Stimulated activated CD8-positive, alpha-beta memory T cell treated with anti-CD3 and anti-CD28 coated beads, Interleukin-4, amount 100 ng/mL, for 1 hour (primary cell): ENCODE measurements at places on chromosomes 5 and 9.

DNA sequence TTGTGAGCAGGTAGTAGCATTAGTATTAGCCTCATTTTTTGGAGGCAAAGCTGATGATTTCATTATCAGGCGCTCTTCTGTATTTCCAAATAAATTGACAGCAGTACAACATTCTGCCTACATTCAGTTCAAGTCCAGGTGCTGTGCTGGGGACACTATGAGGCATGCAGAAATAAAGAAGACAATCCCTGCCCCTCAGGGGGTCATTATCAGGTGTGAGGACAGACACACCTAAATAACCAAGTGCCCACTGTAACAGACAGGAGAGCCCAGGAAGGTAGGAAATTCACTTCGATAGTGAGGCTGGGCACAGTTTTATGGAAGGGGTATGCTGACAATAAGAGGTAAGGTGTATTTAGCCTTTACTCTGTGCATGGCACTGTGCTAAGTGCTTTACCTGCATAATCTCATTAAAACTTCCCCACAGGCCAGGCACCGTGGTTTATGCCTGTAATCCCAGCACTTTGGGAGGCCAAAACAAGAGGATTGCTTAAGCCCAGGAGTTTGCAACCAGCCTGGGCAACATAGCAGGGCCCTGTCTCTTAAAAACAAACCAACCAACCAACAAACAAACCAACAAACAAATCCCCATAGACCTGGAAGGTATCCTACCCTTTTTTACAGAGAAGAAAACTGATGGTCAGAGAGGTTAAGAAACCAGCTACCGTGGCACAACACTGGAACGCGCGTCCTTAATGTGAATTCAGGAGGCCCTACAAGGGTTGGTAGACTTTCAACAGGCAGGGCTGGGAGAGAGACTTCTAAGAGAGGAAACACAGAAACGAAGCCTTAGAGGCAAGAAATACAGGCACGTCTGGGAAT, 17.5 kb upstream of the GPX3 start:
- DNase-seq, result no peak

GRCh38 chr5:82445726-82446335, 167.7 kb upstream of the RPS23 start:
- no peak for DNase-seq

DNA sequence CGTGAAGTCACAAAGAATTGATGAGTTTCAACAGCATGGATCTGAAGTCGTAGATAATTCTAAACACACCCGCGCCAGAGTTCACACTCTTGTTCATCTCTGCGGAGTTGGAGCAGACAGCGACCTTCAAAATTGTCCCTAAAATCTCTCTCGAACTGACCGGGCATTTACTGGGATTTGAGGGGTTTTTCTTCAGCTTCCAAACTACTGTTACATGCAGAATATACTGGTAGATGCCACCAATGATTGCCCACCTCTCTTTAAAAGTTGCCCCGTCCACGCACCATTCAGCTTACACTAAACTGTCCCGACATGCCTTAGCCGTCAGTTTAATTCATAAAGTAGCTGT, 5.2 kb upstream of the ISL1 start:
- no peak for DNase-seq

GRCh38 chr9:21708260-21708711, 94.2 kb upstream of the MTAP start:
- no peak for DNase-seq

- DNase-seq, result no peak
These were observed 209.6 kb upstream of the TNC start for GRCh38 chr9:115327436-115328122.

- DNase-seq, result no peak
These were observed 74.8 kb downstream of the SLF1 start for GRCh38 chr5:94693043-94693822.

- no peak for DNase-seq
These were observed at the start of gene RNF180 for GRCh38 chr5:64165500-64166200. RNF180 (plus strand) TSS chr5:64165843; CDS start chr5:64200808, 34,965 bp downstream.

GRCh38 chr5:107671742-107672210, 1.0 kb upstream of the EFNA5 start:
- no peak for DNase-seq

DNA sequence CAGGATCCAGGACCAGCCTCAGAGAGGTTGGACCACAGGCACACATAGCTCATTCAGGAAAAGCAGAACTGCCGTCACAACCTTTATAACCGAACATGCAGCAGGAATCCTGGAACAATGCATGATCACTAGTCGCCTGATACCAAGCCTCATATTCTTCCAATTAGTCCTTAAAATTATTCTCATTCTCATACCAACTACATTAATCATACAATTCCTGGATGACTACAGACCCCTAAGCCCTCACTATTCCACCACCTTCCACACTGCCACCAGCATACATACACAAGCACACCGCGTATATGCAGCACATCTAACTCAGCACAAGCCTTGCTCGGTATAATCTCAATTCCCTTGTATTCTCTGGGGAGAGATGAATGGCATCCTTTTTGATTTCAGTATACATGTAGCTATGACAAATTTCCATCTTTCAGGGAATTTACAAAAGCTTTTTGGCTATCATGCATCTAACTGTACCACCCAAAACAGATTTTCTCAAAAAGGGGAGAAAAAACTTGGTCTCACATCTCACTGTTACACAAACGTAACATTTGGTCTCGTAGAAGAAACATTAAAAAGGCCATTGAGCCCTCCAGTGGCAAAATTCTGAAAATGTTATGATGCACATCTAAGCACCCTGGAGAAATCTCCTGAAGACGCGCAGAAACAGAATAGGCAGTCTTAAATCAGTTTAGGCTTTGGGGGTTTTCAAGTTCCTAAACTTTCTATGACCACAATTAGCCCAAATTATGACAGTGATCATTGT, 46.2 kb downstream of the MCTP1 start:
- no peak for DNase-seq

GRCh38 chr9:14349146-14349446, 35.2 kb upstream of the NFIB start:
- DNase-seq, result no peak

DNA sequence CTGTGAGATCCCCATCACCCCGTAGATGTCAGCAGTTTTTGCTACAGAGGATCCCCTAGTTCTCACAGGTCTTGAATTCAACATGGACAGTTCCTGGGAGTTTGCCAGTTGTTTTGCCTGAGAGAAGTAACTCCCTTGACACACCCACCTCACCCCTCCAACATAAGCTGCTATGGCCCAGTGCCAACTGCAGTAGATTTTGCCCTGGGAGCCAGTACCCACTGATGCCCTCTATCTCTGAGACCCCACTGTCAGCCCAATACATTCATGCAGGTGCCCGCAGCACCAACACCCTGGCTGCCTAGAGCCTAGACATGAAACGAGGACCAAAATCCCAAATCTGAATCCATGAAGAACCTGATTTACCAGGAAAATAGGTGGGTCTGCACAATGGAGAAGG, 583.9 kb upstream of the CTNND2 start:
- DNase-seq, result no peak

DNA sequence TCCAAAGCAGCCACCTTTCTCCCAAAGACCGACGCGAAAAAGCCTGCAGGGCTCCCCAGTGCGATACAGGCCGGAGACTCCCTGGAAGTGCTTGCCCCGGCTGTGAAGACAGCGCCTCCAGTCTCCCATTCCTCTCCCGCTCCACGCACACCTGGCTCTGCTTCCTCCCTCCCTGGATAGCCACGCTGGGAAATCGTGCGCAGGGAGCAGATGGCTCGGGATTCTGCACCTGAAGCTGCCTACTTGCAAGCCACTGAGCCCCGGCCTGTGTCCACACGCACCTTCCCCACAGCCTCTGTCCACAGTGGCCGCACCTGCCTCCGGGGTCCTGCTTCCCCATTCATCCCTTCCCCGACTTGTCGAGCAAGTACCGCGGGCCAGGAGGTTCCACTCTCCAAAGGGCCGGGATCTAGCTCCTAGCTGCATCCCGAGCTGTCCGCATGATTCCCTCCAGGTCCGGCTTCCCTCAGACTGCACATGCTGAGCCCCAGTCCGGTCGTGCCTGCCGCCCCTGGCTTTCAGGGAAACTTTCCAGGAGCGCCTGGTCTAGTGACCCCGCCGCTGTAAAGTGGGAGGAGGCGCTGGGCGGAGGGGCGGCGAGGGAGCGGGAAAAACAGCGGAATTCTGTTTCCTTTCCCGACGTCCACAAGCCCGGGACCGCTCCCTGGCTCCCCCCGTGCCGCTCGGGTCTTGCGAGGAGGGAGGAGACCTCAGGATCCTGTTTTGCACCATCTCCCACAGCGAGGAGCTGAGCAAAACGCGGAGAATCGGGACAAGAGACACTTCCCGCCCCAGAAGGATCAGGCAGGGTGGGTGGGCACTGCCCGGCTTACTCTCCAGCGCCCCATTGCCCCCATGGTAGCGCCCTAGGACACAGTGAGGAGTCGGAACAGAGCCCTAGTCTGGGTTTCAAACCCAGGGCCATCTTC, 2.0 kb downstream of the SEMA6A start:
- no peak for DNase-seq

GRCh38 chr5:31359839-31360238, 166.4 kb downstream of the CDH6 start:
- no peak for DNase-seq

DNA sequence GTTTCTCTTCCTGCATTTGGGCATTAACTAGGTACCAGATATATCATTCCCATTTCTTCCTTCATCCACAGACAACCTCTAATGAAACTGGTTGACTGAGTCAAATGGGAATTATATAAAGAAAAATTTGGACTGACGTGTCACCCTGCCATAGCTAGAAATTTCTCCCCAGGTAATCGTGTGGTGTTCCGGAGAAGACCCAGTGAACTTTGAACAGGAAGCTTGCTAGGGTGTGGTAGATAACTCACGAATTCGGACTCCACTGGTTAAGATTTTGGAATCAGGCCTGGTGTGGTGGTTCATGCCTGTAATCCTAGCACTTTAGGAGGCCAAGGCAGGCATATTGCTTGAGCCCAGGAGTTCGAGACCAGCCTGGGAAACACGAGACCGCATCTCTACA, 114.3 kb upstream of the OTULINL start:
- DNase-seq, result no peak

DNA sequence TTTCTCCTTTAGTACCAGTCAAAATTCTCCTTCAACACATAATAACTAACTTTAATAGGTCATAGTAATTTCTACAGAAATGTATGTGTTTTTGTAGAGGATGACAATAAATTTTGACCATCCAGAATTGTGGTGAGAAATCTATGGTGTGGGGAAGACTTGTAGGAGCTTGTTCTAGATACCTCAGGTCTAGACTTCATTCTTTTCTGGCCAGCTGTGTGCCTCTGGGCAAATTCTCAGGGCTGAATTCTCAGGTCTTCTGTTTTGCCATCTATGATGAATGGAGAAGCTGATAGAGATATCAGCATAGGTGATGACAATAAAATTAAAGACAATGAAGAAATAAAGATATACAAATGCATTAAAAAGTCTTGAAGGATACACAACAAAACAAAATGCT, 298.6 kb upstream of the MEF2C start:
- DNase-seq, result no peak

- DNase-seq, result no peak
These were observed 203.9 kb upstream of the ADCY2 start for GRCh38 chr5:7192016-7192415.

GRCh38 chr5:147708708-147709107, 73.8 kb downstream of the JAKMIP2 start:
- no peak for DNase-seq

DNA sequence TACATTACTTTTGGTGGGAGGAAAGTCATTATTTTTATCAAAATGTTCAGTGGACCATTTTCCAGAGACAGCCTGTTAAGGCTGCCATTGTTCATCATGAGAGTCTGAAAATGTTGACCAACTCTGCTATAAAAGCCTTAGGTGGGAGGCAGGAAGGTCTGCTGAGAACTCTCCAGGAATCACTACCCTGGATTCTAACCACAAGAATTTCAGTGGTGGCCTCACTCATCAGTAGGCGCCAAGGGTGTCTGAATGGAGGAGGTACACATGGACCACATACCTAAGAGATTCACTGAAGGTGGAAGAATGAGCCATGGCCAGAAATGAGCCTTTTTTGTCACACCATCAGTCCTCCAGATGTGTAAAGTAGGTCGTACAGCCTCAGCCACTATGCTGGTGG, 21.0 kb upstream of the TLX3 start:
- DNase-seq, result no peak

DNA sequence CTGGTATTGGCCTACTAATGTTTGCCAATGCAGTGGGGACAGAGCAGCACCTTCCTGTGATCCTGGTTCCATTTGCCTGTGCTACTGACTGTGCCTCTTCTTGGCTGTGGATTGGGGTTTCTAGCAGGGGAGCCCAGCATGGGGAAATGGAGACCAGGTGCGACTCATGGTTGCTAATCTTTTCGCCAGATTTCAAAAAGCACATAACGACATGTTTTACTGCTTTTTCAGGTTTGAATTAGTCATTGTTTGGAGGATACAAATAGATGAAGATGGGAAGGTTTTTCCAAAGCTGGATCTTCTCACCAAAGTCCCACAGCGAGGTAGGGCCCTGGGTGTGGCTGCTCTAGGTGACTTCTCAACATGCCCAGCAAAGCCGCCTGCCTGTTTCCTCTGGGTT, 57.6 kb downstream of the IPPK start:
- DNase-seq, result no peak

DNA sequence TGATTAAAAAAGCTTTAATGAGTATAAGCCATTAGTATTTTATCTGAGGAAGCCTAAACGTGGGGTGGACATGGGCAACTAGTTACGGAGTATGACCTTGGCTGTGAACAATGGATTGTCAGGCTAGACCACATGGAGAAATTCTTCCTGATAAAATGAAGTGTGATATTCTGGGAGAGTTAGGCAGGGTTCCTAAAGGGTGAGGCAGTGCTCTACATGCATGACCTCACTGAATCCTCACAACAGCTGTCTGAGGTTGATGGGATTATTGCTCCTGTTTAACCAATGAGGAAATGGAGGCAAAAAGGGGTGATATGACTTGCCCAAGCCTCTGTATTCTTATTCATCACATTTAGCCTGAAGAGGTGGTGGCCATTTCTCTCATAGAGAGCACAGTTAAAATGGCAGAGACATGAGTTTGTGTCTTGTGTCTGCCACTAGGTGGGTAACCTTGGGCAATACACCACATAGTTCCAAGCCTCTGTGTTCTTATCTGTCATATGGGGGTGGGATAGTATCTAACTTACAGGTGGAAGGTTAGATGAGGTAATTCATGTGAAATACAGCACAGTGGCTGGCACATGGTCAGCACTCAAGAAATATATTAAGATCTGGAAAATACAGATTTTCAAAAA, 96.1 kb upstream of the NR3C1 start:
- DNase-seq, result no peak

- DNase-seq, result no peak
These were observed 5.4 kb downstream of the RAD17 start for GRCh38 chr5:69374911-69375446.

DNA sequence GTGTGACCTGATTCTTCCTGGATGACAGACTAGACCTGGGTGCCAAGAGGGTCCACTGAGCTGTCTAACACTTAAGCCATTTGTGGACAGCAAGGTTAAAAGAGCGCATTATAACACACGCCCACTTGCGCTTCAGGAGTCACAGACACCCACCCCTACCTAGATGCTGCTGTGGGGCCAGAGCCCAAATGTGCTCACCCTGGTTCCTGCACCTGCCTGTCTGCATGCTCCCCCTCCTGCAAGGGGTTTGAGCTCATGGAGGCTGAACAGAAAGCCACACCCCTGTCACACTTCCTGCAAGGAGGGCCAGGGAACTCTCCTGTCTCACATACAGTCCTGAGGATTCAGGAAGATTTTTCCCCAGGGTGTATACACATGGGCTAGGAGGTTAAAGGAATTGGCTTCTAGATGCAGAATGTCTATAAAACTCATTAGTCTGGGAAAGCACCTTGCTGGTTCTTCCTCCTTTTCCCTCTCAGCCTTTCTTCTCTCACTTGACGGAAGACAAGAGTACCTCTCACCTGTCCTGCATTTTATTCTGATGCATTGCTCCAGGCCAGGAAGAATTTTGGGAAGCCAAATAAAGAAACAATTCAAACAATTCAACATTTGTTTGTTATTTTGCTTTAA, 87.4 kb upstream of the LHFPL2 start:
- DNase-seq, result no peak
